SJSA1 (cell line): ENCODE measurements at places on chromosomes 3 and 15. TPM values are rescaled to one million over a fixed set of nuclear protein-coding genes. Genes with fewer than 3 reads are reported as not detected.

FRMD4B gene
- 1.3 and 13.7 TPM in 2 replicates for total RNA-seq

SLC35G2 gene
- 29.0 and 39.4 TPM in 2 replicates for total RNA-seq

MINAR1 gene
- 0.38 and 0.82 TPM in 2 replicates for total RNA-seq

CCDC50 gene
- 132 and 155 TPM in 2 replicates for total RNA-seq

CCRL2 gene
- 0.97 TPM in 1 of 2 replicates, not detected in the other for total RNA-seq

DNA sequence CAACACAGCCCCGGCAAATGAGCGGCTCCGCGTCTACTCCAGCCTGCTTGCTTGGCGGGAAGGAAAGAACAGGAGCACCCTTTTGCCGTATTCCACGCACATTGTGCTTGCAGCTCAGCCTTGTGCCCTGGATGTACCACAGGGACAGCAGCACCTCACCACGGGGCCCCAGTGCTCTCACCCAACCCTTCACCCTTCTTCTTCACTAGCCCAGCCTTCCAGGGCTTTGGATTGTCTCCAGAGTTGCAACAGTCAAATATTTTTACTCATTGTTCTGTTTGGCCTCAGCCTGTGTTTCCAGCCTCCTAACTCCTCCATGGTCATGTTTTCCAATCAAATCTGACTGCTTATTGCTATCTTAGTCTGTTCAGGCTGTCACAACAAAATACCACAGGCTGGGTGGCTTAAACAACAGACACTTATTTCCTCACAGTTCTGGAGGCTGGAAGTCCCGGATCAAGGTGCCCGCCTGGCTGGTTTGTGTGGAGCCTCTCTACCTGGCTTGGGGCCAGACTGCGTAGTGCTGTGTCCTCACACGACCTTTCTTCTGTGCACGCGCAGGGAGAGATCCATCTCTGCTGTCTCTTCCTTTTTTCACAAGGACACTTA lies 79.2 kb upstream of the ABHD17C start:
- DNase-seq, result peak; percentile 69

DNA sequence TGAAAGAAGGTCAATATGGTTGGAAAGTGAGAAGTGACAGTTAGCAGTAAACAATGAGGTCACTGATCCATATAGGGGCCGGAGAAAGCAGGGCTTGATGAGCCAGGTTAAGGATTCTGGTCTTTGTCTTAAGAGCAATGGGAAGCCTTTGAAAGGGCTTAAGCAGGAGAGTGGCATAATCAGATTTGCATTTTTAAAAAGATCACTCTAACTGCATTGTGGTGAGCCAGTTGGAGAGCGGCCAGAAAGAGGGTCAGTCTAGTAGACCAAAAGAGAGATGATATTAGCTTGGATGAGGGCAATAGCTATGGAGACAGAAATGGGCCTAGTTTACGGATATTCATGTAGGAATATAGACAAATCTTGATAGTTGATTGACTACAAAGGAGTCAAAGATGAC lies 46.6 kb downstream of the CPNE4 start:
- no peak for DNase-seq

DNA sequence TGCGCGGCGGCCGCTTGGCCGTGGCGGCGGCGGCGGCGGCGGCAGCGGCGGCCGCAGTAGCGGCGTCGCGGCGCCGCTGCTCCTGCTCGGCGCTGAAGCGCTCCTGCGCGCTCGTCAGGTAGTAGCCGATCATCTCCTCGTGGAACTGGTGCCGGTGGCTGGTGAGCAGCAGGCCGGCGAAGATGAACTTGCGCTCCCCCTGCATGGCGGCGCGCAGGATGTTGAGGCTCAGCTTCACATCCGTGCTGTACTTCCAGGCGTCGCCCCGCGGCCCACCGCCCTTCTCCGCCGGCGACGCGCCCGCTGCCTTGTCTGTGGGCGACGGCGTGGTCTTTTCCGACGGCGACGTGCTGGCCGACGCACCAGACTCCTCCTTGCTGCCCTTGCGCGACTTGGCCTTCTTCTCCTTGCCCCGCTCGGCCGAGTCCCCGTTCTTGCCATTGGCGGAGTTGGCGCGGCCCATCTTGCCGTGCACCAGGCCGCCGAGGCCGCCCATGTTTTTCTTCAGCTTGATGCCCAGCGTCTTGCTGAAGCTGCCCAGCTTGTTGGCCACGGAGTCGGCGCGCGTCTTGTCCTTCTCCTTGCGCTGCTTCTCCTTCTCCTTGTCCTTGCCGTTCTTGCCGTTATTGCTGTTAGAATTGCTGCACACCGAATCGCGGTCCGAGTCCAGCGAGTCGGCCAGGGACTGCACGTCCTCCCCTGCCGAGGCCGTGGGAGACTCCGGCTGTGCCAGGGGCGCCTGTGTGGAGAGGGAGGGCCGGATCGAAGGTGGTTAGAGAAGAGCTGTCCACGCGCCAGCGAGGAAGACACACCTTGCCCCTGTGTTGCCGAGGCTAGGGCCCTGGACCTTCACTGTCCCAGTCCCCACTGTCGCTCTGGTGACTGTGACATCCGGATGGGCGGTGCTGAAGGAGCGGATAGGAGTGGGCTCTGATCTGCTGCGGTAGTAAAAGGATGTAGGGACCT lies 157.6 kb downstream of the KLF13 start:
- peak; percentile 38 for DNase-seq

- DNase-seq, result no peak
Measured at GRCh38 chr15:81259760-81260298, 63.1 kb downstream of the IL16 start.

GRCh38 chr3:157573281-157573680 lies 70.1 kb upstream of the VEPH1 start:
- no peak for DNase-seq

DNA sequence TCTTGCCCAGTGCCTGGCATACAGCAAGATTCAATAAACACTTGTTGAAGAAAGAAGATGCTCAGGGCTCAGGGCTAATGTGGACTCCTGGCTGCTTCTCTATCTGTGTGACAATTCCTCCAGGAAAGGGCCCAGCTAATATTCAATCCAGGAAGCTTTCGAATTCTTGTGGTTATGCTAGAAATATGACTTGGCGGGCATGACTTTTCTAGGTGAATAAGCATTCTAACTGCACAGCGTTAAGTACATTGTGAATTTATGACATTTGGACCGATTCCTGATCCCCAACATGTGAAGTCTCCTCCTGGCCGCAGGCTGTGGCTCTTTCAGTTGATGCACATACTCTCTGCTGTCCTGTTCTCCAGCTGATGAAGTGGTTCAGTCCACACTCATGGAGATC lies 117.0 kb downstream of the IMPG2 start:
- no peak for DNase-seq

DNA sequence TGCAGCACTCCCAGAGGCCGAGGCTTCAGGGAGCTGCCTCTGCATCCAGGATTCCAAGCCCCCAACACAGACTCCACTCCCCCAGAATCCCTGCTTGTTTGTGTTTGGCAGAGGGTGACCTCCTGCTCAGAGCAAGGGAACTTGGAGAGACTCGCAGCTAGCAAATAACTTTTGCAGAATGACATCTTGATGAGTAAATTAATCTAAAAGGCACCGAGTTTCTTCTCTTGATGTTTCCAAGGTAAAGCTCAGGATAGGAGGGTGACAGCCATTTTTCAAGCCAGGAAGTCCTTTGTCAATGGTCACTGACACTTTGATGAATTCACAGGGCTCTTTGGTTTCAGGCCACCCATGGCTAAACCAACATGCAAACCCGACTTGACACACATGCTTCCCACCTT lies 523.0 kb downstream of the NTRK3 start:
- no peak for DNase-seq

GRCh38 chr3:145628211-145628610 lies 532.8 kb downstream of the PLOD2 start:
- DNase-seq, result no peak

GRCh38 chr15:40493089-40493840 lies 22.5 kb downstream of the CHST14 start:
- DNase-seq, result no peak

DNA sequence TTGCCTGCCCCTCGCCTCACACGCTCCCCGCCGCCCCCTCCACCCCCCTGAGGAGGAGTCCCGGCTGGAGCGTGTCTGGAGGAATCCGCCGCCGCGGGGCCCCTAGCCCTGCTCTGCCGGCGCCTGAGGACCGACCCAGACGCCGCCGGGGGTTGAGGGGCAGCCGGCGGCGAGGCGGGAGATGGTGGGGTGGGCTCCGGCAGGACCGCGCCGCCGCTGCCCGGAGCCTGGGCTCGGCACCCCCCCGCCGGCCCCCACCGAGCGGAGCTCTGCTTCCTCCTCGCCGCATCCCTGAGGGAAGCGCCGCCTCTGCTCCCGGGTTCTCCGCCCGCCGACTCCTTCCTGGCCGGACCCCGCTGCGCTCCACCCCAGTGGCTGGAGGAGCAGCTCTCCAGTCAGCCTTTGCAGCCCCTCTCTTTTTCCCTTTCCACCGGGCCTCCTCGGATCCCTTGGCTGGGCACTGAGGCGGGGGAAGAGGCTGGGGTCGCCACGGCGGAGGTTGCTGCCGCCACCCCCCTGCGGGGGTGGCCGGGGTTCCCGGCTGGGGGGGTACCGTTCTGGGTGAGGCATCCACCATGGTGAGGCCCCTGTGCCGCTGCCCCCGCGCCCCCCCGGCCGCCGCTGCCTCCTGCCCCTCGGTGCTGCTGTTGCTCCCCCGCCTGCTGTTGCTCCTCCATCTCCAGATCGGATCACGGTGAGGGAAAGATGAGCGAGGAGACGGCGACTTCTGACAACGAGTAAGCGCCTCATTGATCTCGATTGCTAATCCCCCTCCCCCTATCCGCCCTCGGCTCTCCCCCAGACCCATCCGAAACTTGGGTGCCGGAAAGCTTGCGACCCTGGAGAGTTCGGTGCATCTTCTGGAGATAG lies at the start of gene SPRED1:
Gene SPRED1 (plus strand): TSS at position 356 of the 870 bp plus-strand sequence. CDS start 350 bp downstream, at position 706.
- DNase-seq, result peak; percentile 75

DNA sequence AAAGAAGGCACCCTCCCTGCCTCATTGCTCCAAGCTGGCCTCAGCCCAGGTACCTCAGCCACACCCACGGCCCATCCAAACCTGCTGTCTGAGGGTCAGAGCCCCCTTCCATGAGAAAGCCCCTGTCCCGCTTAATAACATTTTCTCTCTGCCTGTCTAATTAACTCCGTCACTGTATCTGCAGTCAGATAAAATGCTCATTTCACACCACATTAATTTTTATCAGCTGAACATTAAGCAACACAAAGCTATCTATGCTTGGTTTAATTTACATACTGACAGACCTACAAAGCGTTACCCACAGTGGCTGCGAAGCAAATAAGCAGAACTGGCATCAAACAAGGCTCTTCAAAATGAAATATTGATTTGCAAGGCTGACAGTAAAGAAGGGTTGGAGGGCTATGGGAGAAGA lies 309.8 kb upstream of the ICE2 start:
- DNase-seq, result no peak

DNA sequence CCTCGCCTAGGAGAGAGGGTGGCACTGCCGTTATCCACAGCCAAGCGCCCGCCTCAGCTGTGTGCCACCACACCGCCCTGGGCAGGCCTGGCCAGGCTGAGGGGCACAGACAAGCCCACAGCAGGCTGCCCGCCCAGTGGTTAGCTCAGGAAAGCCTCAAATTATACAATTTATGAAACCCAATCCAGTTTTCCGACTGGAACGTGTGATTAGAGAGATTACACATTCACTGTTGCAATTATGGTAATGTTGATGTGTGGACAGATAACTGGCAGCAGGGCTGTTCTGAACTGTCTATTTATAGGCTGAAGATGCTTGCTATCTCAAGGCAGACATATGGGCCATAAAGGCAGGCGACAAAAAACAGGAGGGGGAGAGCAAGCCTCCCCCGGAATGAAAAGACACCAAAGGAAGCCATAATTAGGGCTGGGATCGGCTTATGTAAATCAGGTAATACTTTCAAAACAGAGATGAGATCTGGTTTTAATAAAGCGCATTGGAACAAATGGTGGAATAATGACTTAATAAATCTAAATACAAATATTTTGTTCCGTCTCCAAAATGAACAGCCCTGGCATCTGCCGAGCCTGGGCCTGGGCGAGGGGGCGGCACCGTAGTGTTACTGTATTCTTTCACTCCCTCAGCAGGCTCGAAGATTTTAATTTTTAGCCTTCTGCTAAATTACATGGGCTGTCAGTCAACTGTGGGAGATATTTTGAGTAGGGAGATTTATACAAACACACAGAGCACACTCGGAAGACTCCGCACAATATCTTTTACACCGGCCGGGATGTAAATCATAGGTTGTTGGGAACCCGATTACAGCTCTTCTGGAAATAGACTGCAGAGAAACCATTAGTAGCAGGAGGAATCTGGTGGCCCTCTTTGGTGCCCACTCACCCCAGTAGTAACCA lies 103.1 kb upstream of the TLE3 start:
- no peak for DNase-seq

- DNase-seq, result no peak
Measured at GRCh38 chr3:128490915-128491690, 1.9 kb downstream of the GATA2 start.

- DNase-seq, result no peak
Measured at GRCh38 chr15:76903251-76903681, 1.9 kb downstream of the SCAPER start.

DNA sequence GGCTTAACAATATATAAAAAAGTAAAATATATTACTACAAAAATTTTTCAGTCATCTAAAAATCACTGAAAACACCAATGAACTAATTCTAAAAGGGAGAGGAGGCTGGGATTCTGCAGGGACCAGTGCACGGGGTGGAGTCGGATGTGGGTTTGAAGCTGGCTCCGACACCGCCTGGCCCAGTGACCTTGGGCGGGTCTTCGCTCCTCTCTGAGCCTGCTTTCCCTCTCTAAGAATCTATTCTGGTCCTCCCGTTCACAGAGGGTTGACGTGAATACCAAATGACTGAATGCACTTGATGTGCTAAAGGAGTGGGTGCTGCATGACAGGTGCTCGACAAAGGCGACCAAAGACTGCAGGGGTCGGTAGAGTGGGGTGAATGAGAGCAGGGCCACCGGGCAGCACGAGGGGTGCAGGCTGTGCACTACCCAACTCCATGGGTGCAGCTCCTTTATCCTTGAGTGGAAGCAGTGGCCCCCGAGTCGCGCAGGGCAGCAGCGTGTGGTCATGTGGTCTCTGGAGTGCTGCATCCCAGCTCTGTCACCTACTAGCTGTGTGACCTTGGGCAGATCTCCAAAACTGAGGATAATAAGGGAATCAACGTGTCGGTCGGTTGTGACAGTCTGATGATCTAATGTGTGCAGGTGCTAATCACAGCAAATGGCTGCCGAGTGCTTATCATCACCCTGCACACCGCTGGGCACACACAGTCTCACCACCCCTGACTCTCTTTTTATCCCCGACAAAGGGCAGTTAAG lies 8.6 kb upstream of the IQSEC1 start:
- no peak for DNase-seq

DNA sequence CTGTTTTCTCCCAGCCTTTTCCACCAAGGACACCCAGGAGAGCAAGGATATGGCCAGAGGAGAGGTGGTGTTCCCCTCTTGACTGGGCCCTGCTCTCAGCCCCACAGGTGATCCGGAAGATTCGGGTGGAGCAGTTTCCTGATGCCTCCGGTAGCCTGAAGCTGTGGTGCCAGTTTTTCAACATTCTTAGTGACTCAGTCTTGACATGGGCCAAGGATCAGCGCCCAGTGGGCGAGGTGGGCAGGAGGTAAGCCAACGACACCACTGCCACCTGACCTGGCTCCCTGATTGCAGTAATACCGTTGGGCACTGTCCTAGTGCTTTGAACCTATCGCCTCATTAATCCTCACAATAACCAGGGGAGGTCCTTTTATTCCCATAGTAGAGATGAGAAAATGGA lies 25.3 kb upstream of the SLC28A1 start:
- DNase-seq, result no peak

GRCh38 chr3:38646630-38647029 lies 2.9 kb downstream of the SCN5A start:
- no peak for DNase-seq

- no peak for DNase-seq
Measured at GRCh38 chr3:83224101-83224868, 1462.8 kb upstream of the GBE1 start.

GRCh38 chr3:147925272-147925671 lies 516.1 kb downstream of the ZIC1 start:
- DNase-seq, result no peak
